ENCODE measurements at places on chromosomes 4 and X.

DNA sequence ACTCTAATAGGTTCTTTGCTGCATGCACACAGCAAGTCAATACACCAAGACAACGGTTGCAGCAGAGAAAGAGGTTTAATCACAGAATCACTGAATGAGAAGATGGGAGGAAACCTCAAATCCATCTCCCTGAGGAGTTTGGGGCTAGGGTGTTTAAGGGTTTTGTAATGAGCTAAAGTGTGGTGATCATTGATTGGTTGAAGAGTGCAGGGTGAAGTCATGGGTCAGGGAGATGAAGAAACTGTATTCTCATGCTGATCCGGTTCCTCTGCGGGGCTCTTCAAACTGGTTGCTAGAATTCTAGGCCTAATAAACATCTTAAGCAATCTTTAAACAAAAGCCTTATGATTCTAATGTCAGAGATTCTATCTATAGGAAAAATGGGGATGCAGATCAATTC, 432.5 kb upstream of the FAM47C start:
- DNase-seq: no peak

- DNase-seq: no peak
Observed at GRCh38 chr4:180304321-180304720, 1938.9 kb upstream of the TENM3 start.

DNA sequence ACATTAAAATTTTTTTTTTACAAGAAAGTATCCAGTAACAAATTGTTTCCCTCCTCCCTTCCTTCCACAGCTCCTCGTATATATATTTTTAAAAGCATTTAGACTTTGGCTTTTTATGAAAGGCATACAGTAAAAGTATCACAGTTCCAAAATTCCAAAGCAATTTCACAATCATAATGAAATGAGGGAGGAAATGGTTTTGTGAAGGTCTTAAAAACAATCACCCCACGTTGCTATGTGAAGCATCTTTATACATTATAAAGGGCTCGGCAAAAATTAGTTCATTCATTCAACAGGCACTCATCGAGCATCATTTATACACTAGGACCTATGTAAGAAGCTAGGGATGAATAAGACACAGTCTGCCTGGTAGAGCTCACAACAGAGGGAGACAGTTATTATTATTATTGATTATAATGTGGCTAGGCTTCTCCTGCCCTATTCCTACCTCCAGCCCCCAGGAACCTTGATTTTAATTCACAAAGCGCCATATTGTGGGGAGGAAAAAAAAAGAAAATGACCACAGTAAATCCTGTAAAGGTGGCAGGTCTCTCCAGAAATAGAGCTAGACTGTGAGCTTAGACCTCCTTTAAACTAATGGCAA, 239.9 kb downstream of the MAML3 start:
- DNase-seq: no peak

- DNase-seq: no peak
Observed at GRCh38 chr4:106530024-106530361, 161.4 kb upstream of the GIMD1 start.

- no peak for DNase-seq
Observed at GRCh38 chr4:65202165-65202852, 468.0 kb downstream of the EPHA5 start.

GRCh38 chr4:147732518-147733235, 789 bp downstream of the ARHGAP10 start:
- DNase-seq: no peak

GRCh38 chrX:136999024-136999423, 34.8 kb downstream of the GPR101 start:
- DNase-seq: no peak

GRCh38 chr4:151979819-151980218, 219.0 kb upstream of the GATB start:
- no peak for DNase-seq

GRCh38 chrX:72371405-72371804, 65.7 kb upstream of the CITED1 start:
- no peak for DNase-seq

GRCh38 chrX:12685541-12685940, 105.7 kb upstream of the PRPS2 start:
- no peak for DNase-seq

GRCh38 chrX:138929926-138930582, 218.5 kb upstream of the FGF13 start:
- no peak for DNase-seq

GRCh38 chr4:175954685-175955084, 111.0 kb upstream of the WDR17 start:
- no peak for DNase-seq

GRCh38 chr4:77695774-77696173, 90.2 kb downstream of the CXCL13 start:
- no peak for DNase-seq

DNA sequence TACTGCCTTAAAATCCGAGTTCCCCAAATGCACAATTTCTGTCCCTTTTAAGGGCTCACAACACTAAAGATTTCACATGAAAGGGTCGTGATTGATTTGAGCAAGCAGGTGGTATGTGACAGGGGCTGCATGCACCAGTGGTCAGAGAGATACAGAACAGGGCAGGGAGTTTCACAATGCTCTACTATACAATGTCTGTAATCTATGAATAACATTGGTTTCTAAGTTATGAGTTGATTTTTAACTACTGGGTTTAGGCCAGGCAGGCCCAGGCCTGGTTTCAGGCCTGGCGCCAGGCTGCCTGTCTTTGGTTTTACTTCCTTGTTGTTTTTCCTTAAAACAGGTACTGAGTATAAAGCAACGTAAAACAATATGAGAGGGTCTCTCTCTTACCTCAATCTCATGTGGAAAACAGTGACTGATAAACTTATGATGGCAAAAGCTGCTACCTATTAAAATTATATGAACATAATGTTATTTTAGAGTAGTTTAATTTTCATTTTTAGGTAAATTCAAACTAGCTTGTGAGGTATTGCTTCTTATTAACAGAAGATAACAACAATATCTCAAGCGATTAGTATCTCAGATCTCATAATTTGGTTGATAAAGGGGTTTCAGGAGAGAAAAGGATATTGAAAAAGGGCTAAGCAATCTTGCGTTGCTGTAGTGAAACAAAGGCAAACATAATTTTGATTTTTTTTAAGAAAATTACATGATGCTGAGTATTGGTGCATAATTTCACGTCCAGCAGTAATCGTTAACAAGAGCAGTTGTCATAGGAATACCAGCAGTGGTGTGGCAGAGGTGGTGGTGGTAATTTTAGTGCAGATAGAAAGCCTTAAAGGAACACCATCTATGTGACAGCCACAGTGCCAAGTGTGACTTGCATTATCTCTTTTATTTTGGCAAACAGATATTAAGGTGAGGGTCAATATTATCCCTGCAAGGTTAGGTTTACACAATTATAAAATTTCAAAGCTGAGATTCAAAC, 944.4 kb upstream of the GRID2 start:
- no peak for DNase-seq

GRCh38 chr4:5931526-5931925, 38.6 kb upstream of the CRMP1 start:
- no peak for DNase-seq

DNA sequence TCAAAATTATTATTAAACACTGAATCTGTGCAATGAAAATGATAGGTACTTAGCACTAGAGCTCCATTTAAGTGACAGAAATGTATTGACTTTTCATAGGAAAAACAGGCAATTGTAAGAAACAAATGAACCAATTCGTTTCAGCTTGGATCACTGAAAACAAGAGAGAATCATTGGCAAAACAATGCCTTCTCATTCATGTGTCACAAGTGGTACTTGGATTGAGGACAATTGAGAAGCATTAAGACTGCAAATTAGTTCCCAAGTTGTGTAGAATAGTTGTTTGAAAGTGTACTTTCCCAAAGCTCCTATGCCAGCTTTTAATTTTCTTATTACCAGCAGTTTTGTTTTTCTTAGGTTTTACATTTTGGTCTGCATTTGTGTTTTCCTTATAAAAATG, 20.6 kb downstream of the CNKSR2 start:
- DNase-seq: no peak

DNA sequence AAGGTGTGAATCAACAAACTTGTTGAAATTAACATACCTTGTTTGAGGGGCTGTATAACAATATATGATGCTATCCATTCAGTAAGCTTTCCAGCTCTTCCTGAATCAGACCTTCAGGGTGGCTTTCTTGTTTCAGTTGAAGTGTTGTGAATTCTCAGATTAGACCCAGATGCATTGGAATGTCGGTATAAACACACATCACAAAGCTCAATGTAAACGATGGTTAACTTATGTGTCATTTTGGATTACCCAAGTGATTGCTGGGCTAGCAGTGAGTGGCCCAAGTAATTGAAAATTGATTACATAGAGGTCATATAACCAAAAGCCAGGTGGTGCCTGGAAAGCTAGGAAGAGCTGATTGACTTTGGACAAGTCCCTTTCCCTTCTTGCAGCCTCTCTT, 115.0 kb downstream of the SHROOM4 start:
- no peak for DNase-seq

- no peak for DNase-seq
Observed at GRCh38 chr4:123976285-123976684, 579.7 kb downstream of the SPRY1 start.

- DNase-seq: no peak
Observed at GRCh38 chrX:132207996-132208395, 11.3 kb downstream of the RAP2C start.

DNA sequence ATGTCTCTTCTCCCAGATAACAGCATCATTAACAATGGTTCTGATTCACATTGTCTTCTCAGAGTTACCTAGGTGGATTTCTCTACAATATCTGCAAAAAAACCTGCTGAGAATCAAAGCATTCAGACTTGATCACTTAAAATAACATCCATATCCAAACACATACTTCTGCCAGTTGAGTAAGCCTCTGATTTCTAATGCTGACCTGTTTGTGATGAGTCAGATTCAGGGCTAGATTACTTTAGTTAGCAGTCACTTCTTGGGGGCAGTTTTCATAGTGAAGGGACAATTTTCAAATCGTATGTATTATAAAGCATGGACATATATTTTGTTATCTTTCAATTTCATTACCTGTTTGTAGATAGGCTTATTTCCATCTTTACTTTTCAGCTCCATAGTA, 35.5 kb downstream of the CCNI start:
- DNase-seq: no peak

DNA sequence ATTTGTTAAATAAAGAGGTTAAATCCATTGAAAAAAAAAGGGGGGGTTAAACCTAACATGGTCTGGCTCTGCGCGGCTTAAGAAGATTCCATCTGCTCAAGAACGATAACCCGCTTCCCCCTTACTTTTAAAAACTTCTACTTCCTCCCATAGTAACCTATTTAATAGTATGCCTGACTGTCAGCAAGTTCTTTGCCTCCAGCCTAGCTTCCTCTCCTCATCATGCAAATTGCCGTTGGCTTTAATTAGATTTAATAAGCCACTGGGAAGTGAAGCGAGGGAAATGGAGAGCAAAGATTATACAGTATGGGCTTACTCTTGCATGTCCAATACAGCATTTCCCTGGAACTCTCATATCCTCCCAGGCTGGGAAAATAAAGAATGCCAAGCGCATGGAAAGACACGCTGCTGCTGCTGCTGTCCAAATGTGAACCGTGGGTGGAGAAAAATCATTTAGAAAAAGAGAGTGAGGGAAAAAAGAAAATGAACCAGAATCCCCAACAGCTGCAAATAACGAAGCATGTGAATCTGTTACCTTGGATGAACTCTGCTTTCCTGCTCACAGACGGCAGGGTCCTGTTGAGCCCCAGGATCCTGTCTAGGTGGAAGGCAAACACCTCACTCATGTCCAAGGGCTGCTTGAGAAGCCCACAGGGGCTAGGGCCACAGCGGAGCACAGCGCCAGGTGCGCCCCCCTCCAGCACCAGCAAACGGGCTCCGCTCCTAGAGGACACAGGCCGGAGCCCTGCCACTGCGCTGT, 2.7 kb downstream of the GASK1B start:
- no peak for DNase-seq

GRCh38 chr4:74005528-74005927, 7.1 kb upstream of the CXCL5 start:
- no peak for DNase-seq

DNA sequence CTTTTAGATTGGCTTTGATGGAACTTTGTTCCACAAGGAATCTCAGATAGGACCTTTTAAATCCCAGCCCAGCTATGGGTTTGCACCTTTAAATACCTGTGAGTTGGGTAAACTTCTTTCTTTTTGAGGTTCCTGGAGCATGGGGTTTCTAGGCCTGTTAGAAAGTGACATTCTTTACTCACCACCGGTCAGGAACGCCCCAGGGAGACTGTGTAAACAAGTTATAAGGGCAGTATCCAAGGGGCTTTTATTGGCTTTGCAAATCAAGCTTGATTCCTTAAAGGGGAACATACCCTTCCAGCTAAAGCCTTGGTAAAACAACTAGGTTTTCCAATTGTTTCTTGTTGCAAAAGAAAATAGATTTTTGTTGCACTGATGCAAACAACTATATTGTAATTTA, 93.4 kb downstream of the TENT5D start:
- DNase-seq: no peak

- no peak for DNase-seq
Observed at GRCh38 chrX:47619486-47620302, at the start of gene SYN1. Gene SYN1 (minus strand): TSS chrX:47619857. CDS start chrX:47619728, 129 bp downstream.

- no peak for DNase-seq
Observed at GRCh38 chrX:24277405-24277804, 36.5 kb downstream of the SUPT20HL2 start.

DNA sequence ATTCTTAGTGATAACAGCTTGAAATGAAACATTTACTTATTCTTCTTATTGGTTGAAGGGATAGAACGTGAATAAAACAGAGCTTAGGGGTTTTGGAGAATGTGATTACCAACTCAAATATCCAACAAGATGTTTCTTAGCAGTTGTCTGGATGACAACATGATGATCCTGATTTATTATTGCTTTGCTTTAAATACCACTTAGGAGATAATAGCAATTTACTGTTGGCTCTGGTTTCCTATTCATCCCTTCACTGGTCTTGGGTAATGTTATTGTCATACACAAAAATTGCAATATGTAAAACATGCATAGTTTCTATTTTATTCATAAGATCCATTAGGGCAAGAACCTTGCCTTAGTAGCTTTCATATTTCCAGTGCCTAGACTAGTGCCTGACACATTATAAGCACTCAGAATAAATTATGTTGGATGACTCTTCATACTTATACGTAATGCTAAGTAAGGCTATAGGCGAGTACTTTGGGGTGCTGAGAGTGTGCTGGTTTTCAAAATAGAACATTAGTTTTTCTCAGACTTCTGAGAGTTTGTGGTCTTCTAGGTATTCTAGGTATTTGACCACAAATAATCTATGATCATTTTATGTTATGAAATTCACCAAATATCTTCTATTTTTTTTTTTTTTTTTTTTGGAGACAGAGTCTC, 58.6 kb upstream of the PGRMC2 start:
- DNase-seq: no peak

GRCh38 chr4:177638871-177639270, 196.6 kb upstream of the AGA start:
- DNase-seq: no peak

DNA sequence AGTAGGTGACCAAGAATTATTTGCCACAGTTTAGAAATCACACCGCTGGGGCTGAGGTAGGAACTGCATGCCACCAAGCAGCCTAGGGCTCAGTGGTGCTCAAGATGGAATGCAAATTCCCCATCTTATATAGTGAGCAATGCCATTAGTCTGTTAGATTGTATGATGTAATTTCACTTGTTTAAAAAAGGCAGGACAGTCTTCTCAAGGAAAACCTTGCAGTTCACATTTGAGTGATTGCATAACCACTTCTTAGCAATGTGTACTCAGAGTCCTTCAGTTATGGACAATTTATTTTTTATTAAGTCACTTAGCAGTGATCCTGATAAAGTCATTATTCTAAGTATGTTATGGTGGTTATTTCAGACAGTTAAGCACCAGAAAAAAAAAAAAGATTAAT, 142.9 kb upstream of the SFRP2 start:
- DNase-seq: no peak

Data from HuH-7 (cell line).